Activated T-helper 1 cell treated with anti-CD3 and anti-CD28 coated beads, Interleukin-12 subunit alpha, Interleukin-12 subunit beta, Interleukin-2, Interleukin-4 antibody, amounts not matched to agents 30 ng/mL and 10 ng/mL and 1 ng/mL, durations not matched to agents 14 hours and 24 hours and 36 hours (primary cell): ENCODE measurements at places on chromosomes 16 and 17. TPM values are rescaled to one million over a fixed set of nuclear protein-coding genes. Genes with fewer than 3 reads are reported as not detected.

Gene CIBAR2
- not detected in 2 replicates for total RNA-seq

DNA sequence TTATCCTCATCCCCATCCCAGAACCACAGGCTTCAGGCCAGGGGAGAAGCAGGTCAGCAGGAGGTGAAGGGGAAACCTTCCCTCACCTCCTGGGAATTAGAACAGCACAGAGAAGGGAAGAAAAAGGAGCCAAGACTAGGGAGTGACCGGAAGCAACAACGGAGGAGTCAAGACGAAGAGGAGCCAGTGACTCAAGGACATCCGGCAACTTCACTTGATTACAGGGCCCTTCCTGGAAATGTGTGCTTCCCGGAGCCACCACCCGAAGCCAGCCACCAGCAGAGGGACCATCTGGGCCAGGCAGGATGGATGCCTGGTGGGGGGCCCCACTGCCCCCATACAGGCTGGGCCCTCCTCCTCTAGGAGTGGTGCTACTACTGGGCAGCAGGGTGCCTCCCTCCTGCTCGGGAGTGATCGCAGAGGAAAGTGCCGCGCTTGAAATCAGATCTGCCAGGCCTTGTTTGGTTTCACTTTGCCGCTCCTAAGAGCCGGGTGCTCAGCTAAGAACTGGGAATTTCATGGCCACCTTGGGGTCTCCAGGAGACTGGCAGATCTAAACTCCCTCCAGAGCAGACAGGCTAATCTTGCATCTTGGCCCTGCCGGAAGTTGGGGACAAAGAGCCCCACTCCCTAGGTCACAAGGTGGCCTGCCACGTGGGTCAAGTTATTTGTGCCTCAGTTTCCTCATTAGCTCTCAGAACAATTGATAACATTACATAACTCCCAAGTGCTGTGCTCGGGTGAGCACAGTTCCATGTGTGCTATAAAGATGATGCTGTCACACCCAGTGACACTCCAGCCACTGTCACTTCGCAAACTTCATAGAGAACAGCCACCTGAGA lies 6.6 kb downstream of the CDC42EP4 start:
- H3K36me3 ChIP-seq = no peaks in the 10 kb centered on the region
- no peak for DNase-seq
- H3K4me3 ChIP-seq = no peak overlapping the region
- H3K4me1 ChIP-seq = peaks cover 3% of the 10 kb centered on the region
- H3K27ac ChIP-seq = no peak overlapping the region

Gene NUBP2
- total RNA-seq = 81.6 and 82.8 TPM in 2 replicates

Gene CPSF4L
- not detected in 2 replicates for total RNA-seq

Gene GDPD3
- 4.3 and 6.3 TPM in 2 replicates for total RNA-seq
